ENCODE measurements at places on chromosomes 1 and 21.

GRCh38 chr1:209486861-209487593, 96.5 kb upstream of the CAMK1G start:
- DNase-seq = no peak

DNA sequence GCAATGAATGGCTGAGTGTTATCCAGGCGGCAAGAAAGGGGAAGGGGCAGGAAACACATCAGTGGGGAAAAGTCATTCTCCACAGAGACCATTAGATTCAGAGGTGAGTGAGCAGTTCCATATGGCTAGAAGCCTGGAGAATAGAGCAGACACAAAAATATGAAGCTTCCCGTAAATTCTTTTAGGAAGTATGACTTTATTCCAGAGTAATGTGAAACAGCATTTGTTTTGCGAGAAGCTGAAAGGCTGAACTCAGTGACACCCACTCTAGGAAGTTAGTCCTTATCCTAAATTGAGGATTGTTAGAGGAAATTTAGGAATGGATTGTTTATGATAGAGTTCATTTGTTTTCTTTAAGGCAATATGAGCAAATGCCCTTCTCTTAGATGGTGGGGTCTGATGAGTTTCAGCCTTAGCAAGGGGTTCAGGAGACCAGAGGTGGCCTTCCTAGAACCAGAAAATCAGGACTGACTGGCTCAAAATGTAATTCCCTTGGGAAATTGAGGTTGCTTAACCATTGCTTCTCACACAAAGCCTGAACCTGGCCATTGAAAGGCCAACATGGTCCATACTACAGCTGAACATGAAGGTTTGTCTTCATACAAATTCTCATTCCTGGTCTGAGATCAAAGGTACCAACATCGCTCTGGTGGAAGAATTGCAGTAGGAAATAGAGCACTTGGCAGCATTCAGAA, 167.5 kb downstream of the TPR start:
- DNase-seq = no peak

- DNase-seq = no peak
Observed at GRCh38 chr1:16088996-16089395, 15.5 kb upstream of the FAM131C start.

- DNase-seq = no peak
Observed at GRCh38 chr1:243842978-243843511, 7.0 kb downstream of the AKT3 start.

GRCh38 chr1:178434899-178435435, 61.8 kb downstream of the CLEC20A start:
- no peak for DNase-seq

DNA sequence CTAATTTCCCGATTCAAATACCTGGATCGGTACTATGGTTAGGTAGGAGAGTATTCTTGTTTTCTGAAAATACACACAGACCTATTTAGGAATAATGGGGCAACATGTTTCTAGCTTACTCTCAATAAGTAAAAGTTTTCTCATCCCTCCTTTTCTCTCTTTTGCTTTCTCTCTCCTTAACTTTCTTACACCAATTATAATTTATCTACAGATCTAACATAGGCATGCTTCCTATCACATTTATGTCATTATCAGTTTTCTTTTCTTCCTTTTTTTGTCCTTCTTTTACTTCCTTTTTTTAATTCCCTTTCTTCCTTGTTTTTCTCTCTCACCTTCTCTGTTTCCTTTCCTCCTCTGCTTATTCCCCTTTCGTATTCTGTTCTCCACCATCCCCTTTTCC, 20.3 kb downstream of the SNX7 start:
- no peak for DNase-seq

- DNase-seq = no peak
Observed at GRCh38 chr1:119818181-119818580, 6.9 kb upstream of the REG4 start.

GRCh38 chr1:41101950-41102607, 80.6 kb upstream of the SLFNL1 start:
- no peak for DNase-seq

- no peak for DNase-seq
Observed at GRCh38 chr1:186413319-186413718, 37.7 kb downstream of the ODR4 start.

- no peak for DNase-seq
Observed at GRCh38 chr21:26832546-26832945, 12.7 kb downstream of the ADAMTS1 start.

- DNase-seq = no peak
Observed at GRCh38 chr1:154237880-154238506, 17.2 kb downstream of the UBAP2L start.

DNA sequence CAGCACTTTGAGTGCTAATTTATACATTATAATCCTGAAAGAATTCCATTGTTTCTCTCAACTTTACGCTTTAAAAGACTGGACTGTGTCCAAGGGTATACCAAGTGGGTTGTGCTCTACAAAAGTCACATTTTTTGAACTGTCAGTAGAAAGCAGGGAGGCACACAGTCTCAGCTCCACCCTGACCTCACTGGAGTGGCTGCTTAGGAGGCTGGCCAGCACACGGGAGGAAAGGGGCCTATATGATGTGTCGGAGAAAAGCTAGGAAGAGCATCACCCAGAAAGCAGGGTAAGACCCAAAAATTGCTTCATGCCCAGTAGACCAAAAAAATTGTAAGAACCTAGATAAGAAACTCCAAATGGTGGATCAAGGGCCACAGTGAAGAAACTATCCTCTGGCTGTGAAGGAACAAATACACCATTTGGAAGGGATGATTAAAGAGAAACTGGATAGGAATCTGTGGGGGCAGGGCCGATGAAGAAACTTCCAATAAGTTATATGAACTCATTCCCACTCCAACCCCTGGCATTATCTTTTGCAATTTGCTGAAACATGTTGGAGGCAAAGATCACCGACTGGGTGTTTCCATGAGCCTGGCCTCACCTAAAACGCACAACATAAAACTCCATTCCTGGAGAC, 1.9 kb downstream of the S100A10 start:
- no peak for DNase-seq

DNA sequence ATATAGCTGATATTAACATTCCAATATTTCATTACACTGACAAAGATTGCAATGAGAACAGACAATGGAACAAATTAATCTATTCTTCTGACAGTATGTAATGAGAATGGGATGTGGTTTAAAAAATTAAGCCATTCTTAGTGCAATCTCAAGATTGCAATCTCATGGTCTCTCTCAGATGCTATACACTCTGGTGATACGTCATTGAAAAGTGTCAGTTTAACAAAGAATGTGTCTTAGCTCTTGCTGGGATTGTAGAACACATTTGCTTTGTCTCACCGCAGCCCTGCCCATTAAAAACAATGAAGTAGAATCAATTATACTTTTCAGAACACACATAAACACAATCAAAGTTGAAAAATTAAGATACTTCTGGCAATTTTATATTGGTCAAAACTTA, 55.2 kb downstream of the LRRC53 start:
- DNase-seq = no peak

GRCh38 chr1:224767031-224767430, 150.9 kb downstream of the CNIH3 start:
- DNase-seq = no peak

DNA sequence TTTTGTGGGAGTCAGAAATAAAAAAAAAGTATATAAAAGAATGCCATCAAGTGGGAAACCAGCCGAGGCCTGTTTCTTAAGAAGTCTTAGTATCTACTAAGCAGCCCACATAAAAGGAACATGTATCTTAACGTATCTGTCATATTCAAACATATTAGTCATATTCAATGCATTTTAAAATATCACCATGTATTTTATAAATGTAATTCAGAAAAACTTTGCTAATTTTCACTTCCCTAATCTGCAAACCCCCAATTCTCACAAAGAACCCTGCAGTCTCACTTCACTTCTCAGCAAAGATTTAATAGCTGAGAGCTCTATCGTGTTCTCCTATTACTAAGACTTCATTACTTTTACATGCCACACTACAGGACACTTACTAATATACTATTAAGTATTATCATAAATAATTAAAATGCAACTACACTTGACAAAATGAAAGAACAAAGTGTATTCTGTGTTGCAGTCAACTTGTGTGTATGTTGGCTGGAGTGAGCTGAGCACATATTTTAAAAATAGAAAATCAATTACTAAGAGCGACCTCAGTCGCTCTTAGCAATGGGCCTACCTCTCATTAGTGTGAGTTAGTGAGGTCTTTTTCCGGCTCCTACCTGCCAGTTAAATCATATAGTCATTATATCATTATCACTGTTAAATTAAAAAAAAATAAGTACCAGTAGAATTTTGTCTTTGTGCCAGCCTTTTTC, 484.3 kb downstream of the LMO4 start:
- no peak for DNase-seq

- no peak for DNase-seq
Observed at GRCh38 chr1:28812669-28813468, 899 bp downstream of the OPRD1 start.

- no peak for DNase-seq
Observed at GRCh38 chr1:172944931-172945330, 105.8 kb downstream of the TNFSF18 start.

DNA sequence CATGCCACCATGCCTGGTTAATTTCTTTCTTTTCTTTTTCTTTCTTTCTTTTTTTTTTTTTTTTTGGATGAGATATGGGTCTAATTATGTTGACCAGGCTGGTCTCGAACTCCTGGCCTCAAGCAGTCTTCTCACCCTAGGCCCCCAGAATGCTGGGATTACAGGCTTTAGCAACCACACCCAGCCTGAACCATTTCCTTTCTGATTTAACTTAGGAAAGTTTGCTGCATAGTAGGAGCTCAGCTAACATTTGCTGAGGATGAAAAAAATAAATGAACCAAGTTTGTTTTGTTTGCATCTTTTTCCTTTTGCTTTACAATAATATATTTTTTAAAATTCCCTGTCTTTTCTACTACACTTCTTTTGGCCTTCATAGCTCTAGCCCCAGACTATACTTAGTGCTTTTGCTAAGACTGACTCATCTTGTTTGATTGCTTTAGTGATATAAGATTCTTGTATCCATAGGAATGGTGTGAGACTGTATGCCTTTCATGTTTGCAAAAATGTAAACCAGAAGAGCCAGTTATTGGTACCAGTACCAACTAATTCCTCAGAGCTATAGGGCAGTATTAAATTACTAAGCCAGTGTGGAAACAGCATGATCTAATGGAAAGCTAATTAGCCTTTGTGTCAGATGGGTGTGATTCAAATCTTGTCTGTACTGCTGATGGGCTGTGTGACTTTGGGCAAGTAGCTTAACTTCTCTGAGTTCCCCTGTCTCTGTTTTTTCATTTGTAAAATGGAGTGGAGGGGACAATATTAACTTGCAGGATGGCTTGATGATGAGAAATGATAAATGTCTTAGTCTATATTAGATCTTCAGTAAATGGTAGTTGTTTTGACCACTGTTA, 66.9 kb downstream of the NFIA start:
- no peak for DNase-seq

- no peak for DNase-seq
Observed at GRCh38 chr1:155651861-155652661, 36.5 kb downstream of the YY1AP1 start.

- no peak for DNase-seq
Observed at GRCh38 chr1:197908716-197909220, 6.3 kb downstream of the C1orf53 start.

- DNase-seq = no peak
Observed at GRCh38 chr1:208979776-208980175, 603.7 kb upstream of the CAMK1G start.

GRCh38 chr21:45148316-45148990, 74.1 kb downstream of the ADARB1 start:
- no peak for DNase-seq

DNA sequence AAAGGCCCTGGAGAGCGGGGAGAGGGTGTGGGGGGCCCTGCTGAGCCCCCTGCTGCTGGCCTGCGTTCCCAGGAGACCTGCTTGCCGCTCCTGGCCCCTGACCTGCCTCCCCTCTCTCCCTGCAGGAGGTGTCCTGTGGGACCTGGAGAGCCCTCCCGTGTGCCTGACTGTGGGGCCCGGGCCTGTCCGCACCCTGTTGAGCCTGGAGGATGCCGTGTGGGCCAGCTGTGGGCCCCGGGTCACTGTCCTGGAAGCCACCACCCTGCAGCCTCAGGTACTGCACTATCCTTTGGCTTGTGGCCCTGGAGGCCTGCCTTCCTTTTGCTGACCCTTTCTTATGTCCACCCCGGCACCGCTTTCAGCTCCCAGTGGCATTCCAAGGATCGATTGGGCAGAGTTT, 90.8 kb upstream of the ACTL8 start:
- DNase-seq = no peak

GRCh38 chr1:63200676-63201075, 121.7 kb upstream of the FOXD3 start:
- no peak for DNase-seq

DNA sequence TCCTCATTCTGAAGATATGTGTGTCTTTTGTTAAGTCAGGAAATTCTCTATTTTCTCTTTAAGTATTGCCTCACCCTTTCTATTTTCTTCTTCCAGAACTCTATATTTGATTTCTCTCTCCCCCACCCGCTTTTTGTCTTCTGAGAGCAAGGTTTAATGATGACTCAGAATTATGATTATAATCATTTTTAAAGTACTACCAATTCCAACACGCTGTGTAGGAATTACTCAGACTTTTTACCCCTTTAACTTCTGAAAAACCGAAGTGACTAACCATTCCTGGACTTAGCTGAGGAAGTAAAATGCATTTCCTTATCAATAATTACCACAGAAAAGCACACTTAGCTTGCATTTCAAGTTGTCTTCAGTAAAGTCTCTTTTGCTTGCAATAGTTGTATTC, 20.8 kb upstream of the SCYL3 start:
- DNase-seq = no peak

- DNase-seq = no peak
Observed at GRCh38 chr1:217369271-217369981, 261.5 kb downstream of the GPATCH2 start.

DNA sequence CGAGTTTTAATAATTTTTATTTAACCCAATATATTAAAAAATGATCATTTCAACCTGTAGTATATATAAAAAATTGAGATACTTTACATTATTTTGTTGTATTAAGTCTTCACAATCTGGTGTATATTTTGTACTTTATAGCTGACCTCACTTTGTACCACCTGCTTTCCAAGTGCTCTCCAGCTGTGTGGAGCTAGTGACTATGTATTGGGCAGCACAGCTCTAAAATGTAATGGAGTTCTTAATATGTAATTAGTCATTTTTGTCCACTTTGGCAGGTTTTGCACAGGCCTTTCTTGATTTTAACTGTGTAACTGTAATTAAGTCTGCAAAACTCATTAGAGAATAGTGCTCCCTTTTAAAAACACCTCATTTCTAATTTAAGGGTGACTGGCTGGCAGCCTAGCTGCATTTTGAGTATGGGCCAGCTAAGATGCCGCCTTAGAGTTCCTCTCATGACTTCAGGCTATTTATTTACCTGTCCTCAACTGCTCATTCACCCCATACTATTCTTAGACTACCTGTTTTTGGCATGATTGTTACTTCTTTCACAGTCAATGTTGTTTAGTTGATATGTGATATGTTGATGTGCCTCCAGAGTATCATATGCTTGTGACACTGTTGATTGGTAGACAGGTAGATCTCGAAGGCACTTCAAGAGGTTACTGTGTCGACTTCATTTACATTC, 43.2 kb downstream of the ZYG11B start:
- DNase-seq = no peak

- DNase-seq = no peak
Observed at GRCh38 chr1:3308053-3308452, 146.4 kb upstream of the ARHGEF16 start.

- DNase-seq = no peak
Observed at GRCh38 chr1:114986286-114986685, 43.3 kb upstream of the TSHB start.

Data from stimulated activated CD4-positive, alpha-beta T cell treated with anti-CD3 and anti-CD28 coated beads, Interleukin-1b, Interleukin-23, amount 100 ng/mL, for 1 hour (primary cell).